AG09309 (cell line): ENCODE measurements at places on chromosomes 5 and 9.

DNA sequence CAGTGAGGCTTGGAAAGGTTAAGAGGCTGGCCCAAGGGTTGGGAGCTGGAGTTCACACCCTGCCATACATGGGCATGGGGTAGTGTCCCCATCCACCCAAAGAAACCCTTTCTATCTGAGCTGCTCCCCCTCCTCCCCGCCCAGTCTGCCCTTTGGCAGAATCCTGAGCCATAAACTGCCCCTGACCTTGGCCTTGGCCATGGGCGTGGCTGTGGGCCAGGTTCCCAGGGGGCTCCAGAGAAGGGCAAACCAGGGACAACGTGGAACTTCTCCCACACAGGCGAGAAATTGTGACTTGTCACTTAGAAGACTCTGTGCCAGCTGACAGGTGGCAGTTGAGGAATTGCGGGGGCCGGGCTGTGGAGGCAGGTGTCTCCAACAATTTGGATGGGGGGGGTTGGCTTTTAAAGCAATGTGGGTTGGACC is 4.8 kb downstream of the FAM78A start:
- no peak for DNase-seq

- DNase-seq = peak; percentile 42
These were observed 731 bp downstream of the PRR16 start for GRCh38 chr5:120464627-120465435.

DNA sequence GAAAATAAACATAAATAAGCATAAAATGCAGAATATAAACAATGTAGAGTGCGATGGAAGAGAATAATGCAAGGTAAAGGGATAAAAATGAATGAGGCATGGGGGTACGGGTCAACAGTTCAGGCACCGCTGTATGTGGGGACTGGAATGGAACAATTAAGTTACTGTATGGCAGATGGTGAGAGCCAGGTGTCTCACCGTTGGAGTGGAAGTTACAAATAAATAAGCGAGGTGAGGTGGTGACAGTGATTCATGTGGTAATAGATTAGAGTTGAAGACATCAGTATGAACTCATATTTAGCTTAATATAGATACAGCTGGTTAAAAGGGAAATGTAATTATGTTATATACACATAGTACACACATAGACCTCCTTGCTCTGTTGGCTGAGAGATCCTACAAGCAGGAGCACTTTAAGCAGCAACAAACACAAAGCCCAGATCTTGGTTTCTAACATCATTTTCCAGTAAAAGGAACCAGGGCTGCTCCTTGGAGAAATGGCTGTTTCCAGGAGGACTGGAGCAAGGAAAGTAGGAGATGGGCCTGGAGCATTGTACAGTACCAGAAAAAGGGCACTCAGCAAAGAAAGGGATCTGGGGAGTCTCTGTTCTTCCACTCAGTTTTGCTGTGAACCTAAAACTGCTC is 2.4 kb upstream of the OMD start:
- DNase-seq = no peak

DNA sequence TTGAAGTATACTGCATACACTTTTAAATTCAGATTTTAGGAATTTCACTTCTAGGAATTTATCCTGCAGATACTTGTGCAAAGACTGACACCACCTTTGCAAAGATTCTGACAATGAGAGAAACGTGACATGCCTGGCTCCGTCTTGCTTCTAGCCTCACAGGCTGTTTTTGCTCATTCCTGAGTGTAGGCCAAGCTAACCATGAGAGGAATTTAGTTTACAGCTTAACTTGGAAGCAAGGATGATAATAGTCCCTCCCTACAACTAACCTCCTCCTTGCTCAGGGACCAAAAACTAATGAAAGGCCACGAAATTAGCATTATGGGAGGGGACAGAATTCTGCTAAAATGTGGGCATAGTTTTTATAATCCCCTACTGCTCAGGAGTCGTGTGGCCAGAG is 31.1 kb downstream of the C5orf22 start:
- DNase-seq = no peak

DNA sequence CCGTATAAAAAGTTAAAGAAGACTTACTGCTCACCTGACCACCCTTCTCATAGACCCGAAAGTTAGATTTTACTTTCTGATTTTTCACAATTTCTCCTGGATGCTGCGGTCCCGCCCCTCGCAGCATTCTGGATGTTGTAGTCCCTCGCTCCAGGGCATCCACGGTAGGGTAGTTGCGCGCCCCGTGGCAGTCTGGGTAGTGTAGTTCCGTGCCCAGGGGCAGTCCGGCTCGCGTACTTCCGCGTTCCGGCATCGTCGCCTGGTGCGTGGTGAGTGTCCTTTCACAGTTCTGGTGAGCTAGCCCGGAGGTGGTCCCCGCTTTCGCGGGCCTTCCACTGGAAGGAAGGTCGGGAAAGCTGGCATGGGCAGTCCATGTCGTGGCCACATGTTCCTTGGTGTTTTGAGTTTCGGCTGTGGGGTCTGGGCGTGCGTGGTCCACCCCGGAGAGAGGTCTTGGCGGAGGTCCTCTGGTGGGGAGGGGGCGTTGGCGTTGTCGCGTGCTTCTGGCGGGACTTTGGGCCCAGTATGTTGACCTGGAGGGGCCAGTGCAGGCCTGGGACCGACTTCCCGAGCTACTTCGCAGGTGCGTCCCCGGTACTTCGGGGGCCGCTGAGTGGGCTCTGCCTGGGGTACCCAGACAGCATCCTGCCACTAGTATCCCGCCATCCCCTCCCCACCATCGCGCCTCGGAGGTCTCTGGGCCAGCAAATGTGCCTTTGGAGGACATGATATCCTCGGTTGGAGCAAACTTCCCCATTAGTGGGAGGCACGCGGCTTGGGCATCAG is at the start of gene ZNF169:
Gene ZNF169 (plus strand): TSS at position 222 of the 786 bp plus-strand sequence. CDS start 19,515 bp downstream, outside the sequence.
- DNase-seq = peak; percentile 17

GRCh38 chr9:9142001-9142400 is 1342.4 kb upstream of the DMAC1 start:
- no peak for DNase-seq

GRCh38 chr9:98374385-98375051 is 119.1 kb upstream of the TBC1D2 start:
- DNase-seq = peak; percentile 83

DNA sequence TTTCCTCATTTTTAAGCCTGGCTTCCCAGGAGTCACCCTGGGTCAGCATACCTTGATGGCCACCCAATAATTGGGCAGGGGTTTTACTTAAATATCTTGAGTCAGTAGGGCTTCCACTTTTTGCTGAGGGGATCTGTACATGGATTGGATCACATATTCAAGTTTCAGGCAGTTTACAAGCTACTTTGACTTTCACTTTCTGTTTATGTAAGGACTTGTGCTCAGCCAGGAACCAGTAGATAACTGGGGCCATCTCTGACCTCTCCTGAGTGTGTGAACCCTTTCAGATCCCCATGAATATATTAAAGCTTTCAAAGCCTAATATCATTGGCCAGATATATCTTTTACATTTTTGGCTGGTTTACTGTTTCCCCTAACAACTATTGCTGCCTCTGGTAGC is 45.1 kb downstream of the SLCO6A1 start:
- DNase-seq = no peak

GRCh38 chr9:124697326-124698200 is 73.5 kb downstream of the NR6A1 start:
- DNase-seq = no peak

- DNase-seq = no peak
These were observed 457.7 kb downstream of the ICE1 start for GRCh38 chr5:5880077-5880763.

DNA sequence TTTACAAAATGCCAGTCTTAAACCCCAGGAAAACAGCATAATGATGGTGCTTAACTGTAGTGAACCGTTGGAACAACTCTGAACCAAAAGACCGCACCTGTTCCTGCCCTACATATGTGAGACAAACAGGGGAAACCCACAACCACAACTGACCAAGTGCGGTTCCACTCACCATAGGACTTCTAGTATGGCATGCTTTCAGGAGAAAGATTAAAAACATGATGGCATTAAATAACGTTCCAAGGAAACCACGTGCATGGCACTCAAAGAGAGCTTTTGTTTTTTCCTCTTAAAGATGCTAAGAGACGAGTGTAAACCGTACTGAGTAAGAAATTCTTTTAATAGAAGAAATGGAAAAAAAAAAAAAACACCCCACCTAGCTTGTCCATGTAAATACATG is 119.8 kb downstream of the SSBP2 start:
- DNase-seq = no peak

GRCh38 chr9:127803507-127804352 is 1.0 kb downstream of the FPGS start:
- DNase-seq = no peak

DNA sequence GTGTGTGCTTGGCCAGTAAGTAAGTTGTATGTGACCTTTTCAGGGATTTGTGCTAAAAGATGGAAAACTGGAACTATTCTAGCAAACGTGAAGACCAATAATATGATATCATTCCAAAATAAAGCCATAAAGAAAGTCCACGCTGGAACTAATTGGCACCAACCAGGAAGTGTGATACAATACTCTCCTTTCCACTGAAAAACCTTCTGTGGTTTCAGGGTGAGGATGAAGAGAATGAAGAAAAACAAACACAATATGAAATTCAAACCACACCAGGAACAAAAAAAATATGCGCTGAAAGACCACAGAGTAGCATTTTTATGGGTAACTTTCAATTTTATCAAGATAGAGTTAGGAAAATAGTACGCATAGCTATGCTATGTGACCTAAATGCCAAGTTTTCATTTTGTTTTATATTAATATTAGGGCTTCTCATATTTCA is 105.8 kb downstream of the EFNA5 start:
- DNase-seq = peak; percentile 23

GRCh38 chr9:136433849-136434579 is 5.6 kb downstream of the INPP5E start:
- no peak for DNase-seq

DNA sequence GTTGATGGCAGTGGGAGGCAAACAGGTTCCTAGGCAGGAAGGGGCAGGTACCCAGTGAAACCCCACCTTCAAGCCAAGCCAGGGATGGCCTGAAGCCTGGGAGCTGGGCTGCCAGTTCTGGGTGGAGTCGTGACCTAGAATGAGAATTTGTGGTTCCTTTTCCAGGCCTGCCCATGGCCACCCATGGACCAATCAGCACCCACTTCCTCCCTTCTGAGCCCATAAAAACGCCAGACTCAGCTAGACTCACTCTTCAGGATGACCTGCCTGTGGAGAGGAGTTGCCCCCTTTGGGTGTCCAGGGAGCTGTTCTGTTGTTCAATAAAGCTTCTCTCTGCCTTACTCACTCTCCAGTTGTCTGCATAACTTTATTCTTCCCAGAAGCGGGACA is 144.0 kb upstream of the MRPS30 start:
- no peak for DNase-seq

DNA sequence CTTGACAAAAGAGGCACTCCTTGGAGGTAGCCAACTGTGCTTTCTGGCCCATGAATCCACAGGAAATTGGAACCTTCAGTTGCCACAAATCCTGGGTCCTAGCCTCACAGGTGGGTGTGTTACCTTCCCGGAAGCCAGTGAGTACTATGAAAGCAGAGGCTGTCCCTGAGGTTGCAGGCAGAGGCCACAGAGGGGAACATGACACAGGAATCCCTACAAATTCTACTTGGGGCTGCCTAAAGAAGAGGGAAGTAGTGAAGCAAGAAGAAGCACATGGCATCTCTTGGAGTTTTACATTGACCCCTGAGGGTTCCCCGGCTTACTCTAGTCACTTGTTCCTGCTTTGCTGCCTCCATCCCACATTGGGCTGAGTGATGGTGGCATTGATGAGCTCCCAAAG is 2.6 kb downstream of the SLC22A5 start:
- DNase-seq = no peak
